ENCODE measurements at places on chromosomes 5 and 9.

GRCh38 chr5:68729678-68730077 lies 364.1 kb upstream of the SLC30A5 start:
- DNase-seq, result no peak

DNA sequence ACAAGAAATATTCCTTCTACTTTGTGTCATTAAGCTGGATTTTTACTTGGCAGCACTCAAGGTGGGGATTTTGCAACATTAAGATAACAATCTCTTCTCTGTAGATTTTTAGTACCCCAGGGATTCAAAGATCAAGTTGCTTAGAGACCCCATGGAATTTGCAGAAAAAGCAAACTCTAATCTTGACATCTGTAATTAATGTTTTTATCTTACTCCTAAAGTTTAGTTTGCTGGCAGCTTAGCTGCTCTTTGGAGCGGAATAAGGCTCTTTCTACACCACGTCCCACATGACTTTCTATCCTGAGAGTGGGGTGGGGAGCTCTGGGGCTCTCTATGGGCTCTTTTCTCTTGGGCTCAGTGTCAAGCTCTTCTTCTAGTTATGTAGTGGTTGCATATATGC lies 21.7 kb upstream of the SPDL1 start:
- DNase-seq, result peak; percentile 14

DNA sequence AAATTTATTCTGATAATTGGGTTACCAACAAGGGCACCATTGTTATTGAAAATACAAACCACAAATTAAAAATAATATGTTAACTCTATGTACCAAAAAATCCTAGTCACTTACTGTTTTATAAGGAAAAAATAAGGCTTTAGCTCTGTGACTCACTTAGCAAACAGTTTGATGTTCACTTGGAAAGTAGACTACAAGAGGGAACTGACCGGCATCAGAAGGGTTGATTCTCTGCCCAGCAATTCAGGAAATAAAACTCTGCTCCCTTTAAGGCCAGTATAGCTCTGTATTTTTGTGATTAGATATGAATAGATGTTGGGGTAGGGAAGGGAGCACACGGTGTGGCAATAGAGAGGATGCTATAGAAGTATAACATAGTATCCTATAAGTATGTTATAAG lies 671.3 kb downstream of the LRRC70 start:
- no peak for DNase-seq

DNA sequence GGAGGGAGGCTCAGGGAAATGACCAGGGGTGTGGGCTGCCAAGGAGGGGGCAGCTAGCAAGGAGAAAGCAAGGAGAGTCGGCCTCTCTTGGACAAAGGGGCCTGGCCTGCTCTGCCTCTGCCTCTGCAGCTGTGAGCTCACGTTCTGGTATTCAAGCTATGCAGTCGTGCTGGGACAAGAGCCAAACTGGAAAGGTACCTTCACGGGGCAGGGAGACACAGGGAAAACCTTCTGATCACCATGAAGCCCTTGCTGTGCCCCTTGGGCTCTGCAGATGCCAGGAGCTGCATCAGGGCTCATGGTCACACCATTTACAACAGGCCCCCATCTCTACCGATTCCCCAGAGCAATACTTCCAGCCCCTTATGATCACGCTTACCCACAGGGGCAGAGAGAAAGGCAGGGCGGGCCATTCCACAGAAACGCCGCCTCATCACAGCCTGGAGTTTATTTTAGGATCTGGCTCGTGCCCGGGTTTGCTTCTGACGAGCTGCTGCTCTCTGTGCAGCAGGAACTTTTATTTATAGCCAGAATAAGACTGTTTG lies 63.2 kb downstream of the PRRT1B start:
- peak; percentile 93 for DNase-seq

DNA sequence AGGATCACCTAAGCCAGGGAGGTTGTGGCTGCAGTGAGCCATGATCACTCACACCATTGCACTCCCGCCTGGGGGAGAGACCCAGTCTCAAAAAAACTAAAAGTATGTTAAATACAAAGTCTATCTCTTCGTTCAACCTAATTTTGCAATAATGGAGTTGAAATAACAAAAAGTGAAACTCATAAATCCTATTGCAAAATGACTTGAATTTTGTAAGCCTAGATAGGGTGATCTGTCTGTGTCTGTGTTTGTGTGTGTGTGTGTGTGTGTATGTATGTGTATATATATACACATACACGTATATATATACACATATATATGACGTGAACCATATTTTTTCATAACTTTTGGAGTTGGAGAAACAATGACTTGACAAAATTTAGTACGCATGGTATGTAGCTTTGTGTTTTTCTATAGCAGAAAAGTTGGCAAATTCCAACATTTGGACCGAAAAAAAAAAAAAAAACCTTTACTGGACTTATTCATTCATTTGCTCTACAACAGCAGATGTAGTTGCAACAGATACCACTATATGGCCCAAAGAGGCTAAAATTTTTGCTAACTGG lies 76.9 kb upstream of the CDH6 start:
- DNase-seq, result no peak

- no peak for DNase-seq
These were observed 391.1 kb downstream of the ADGRV1 start for GRCh38 chr5:90949469-90950358.

DNA sequence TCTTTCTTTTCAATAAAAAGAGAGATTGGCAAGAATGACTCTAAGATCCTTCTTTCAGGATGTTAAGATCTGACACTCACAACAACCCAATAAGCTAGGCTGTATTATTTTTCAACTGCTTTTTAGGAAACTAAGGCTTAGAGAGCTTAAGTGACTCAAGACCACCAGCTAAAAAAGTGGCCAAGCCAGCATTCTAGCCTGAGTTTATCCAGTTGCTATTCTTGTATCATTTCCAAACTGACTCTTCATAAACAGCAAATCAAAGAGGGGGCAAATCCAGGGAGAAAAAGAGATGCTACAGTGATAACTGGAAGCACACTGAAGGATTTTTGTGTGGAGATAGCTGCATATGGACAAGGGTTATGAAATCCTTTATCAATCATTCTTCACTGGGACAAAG lies 47.1 kb downstream of the TMEM252 start:
- DNase-seq, result no peak

DNA sequence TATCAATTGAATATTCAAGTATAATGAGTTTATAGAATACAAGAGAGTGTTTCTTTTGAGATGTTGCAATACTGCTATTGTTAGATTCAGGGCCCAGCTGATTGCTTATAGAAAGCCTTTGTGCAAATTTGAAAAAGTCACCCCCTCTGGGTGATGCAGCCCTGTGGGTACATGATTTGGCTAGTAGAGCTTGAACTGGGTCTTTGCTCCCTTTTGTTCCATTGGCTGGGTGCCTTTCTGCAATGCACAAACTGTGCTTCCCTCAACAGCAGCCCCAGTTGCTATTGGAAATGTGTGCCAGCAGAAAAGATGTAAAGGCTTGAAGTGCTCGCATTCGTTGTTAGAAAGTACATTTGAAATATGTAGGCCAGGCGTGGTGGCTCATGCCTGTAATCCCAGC lies 61.8 kb upstream of the CEMIP2 start:
- no peak for DNase-seq

DNA sequence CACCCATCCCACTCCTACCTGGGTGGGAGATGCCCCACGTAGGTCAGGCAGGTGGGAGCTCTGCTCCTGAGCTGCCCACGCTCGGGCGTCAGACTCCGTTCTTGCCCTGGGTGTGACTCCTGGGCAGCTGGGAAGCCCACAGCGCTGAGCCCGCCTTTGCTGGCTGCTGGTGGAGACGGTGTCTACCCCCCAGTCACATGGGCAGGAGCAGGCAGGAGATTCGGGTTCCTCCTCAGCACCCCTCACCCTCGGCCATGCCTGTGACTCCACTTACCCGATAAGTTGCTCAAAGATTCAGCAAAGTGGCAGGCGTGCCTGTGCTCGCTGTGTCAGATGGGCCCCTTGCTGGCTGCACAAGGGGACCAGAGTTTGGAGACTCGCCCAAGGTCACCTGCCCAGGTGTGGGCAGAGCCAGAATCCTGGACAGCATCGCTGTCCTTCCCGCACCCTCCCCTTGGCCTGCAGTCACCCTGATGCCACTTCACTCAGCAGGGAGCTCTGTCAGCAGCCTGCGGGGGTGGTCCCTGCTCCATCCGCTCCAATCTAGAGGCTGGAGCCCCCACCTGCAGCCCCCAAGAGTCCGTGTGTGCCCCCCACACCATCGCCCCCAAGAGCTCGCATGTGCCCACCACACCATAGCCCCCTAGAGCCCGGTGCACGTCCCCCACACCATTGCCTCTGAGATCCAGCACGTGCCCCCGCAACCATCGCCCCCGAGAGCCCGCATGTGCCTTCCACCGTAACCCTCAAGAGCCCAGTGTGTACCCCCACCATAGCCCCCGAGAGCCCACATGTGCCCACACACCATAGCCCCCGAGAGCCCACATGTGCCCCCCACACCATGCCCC lies 4.2 kb downstream of the LCN1 start:
- DNase-seq, result peak; percentile 1

DNA sequence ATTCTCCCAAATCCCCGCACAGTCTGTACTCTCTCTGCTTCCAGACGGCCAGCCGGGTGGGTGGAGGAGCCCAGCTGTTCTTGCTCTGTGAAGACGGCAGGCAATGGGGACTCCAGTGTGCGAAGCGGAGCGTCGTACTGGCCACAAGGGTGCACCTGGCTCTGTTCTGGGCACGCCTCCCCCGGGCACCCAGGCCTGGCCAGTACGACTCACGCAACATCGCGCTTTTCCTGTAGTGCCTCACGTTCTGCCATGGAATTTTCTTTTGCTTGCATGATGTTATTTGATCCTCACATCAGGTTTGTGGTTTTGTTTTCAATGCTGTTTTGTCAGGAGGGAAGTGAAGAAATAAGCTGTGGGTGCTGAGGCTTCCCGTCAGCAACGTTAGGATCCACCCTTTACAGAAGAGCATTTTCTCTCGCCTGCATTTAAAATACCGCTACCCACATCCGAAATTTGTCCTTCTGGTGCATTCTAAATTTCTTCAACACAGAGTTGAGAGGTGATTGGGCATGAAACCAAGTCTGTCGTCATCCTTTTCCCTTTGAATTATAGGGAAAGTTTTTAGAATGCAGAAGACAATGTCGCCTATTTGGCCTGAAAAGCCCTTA lies 311.7 kb downstream of the TRIM36 start:
- peak; percentile 4 for DNase-seq

GRCh38 chr5:112293587-112293986 lies 125.5 kb downstream of the EPB41L4A start:
- no peak for DNase-seq

GRCh38 chr5:142278627-142279026 lies 46.2 kb downstream of the SPRY4 start:
- DNase-seq, result no peak

DNA sequence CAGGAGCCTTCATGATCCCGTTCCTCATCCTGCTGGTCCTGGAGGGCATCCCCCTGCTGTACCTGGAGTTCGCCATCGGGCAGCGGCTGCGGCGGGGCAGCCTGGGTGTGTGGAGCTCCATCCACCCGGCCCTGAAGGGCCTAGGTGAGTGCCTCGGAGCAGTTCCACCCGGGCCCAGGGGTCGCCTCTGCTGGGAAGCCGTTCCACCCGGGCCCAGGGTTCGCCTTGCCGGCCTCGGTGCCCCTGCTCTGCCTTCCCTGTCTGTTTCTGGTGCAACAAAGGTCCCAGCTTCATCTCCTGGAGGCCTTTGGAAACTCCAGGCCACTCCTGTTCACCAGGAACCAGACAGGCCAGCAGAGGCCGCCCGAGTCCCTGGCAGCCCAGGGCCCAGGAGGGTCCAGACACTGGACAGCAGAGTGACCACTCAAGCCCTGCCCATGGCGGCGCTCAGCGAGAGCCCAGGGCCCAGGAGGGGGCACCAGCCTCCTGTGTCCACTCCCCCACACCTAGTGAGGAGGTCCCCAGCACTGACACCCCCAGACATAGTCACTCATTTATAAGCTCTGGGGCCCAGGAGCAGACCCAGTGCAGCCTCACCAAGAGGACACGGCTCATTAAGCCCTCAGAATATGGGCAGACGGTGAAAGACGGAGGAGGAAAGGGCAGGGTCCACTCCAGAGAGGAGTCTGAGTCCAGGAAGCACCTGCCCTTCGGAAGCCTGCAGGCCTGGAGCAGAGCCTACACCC lies 7.5 kb downstream of the SLC6A19 start:
- DNase-seq, result peak; percentile 81

GRCh38 chr5:38692781-38693527 lies 136.5 kb upstream of the LIFR start:
- DNase-seq, result no peak

GRCh38 chr9:136728080-136728547 lies 14.6 kb downstream of the LCN10 start:
- peak; percentile 98 for DNase-seq

DNA sequence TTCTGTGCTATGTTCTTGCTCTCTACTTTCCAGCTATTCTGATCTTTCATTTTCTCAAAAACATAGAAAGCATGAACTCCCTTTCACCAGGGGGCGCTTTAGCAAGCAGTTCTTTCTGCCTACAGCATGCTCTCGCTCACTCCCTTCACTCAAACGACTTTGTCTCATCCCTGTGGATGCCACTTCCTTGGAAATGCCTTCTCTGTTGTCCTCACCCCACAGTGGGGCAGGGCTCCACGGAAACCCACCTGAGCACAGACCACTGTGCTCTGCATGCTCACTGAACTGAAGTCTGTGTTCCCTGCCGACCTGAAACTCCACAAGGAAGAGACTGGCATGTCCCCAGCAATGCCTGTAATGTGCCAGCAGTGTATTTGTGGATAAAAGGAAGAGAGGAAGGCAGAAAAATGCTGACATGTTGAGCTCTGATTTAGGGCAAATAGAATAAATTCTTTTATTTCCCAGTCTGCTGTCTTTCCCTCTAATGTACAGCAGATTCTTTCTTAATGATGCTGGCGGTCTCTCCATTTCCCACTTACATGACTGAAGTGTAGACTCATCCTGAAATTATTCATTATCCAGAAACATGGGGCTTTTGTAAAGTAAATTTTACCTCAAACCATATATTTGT lies 4.9 kb upstream of the ROR2 start:
- DNase-seq, result peak; percentile 83

GRCh38 chr5:41858890-41859289 lies 11.3 kb downstream of the OXCT1 start:
- no peak for DNase-seq

GRCh38 chr5:136427426-136427825 lies 62.1 kb upstream of the TRPC7 start:
- DNase-seq, result no peak

GRCh38 chr5:149282966-149283332 lies 11.3 kb downstream of the AFAP1L1 start:
- DNase-seq, result no peak

Data from GM03348 (cell line).